ENCODE measurements at places on chromosomes 12 and 14.

DNA sequence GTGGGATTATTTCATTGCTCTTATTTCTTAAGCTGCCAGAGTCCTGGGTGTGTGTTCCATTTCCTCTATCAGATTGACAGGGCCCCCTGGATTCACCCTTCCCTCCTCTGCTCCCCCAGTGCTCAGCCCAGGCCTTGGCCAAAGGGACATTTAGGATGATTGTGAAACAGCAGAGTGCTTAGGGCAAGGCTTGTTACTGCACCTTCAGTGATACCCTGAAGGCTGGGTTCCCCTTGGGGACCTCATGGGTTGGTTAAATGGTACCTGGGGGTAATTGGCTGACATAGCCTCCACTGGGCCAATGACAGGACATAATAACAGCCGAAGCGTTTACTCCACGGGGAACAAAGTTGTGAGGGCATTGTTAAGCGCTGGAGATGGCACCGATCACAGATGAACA, 1.3 kb upstream of the KRT72 start:
- no peak for DNase-seq

DNA sequence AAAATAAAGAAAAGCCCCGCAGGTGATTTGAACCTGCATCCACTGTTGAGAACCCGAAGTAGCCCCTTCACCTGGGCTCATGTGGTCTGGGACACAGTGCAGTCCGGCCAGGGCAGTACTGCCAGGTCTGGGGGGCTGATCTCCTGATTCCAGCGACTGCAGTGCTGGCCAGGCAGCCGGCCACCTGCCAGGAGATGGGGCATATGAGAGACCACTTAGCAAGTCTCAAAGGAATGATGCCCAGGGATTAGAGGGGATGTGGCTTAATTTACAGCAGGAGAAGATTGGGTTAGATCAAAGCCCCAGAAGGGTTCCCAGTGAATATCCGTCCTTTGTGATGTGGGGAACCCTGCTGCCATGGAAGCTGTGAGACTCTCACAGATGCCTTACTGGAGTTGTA, 113.3 kb downstream of the PRMT8 start:
- no peak for DNase-seq

DNA sequence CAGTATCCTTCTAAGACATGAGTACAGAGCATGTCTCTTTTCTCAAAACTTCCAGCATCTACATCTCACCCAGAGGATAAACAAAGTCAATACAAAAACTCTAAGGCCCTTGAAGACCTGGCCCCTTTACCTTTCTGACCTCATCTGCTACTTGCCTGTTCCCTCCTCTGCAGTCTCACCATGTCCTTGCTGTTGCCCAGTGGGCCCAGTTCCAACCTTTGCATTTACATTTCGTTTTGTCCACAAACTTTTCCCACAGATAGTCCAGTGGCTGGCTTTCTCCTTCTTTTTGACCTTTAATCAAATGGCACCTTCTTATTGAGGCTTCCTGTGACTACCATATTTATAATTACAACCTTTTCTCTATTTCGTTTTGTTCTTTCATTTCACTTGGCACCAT, 1.6 kb downstream of the IRAK4 start:
- DNase-seq, result no peak

- no peak for DNase-seq
Measured at GRCh38 chr12:123058481-123058880, 78.0 kb downstream of the ARL6IP4 start.

DNA sequence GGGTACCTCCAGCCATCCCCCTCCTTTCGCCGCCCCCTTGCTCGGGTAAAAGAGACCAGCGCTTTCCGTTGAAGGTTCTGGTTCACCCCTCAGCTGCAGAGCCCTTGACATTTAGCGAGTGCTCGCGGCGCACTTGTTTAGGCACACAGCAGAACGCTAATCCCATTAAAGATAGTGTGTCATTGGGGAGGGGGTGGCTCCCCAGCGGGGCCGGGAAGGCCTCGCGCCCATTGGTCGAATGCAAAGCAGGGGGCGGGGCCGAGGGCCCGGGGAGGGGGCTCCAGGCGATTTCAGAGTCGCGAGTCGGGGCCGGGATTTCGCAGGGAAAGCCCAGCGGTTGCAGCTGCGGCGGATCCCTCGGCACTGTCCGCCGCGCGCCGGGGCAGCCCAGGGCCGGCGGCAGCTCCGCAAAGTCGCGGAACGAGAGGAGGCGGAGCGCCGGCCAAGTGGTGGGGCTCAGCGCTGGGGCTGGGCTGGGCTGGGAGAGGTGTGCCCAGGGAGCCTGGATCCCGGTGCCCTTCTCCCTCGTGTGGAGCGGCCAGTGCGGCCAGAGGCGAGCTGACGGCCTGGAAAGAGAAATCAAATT, 122.9 kb downstream of the TSPAN9 start:
- DNase-seq, result no peak

DNA sequence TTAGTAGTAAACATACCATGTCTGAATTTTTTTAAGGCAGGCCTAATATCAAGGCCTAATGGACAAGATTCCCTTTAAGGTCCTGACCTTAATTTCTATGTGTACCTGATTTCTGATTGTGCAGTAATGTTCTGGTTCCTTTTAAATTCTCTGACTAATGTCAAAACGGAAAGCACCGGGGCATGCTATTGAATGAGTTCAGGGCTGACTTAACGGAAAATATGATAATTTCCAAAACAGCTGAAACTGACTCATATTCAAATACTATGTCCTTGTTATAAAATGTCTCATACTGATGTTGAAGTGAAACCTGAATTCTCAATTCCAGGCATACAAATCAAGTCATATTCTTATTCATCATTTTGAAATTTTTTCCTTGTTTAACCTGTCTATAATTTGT, 6.7 kb downstream of the TAS2R43 start:
- DNase-seq, result no peak

DNA sequence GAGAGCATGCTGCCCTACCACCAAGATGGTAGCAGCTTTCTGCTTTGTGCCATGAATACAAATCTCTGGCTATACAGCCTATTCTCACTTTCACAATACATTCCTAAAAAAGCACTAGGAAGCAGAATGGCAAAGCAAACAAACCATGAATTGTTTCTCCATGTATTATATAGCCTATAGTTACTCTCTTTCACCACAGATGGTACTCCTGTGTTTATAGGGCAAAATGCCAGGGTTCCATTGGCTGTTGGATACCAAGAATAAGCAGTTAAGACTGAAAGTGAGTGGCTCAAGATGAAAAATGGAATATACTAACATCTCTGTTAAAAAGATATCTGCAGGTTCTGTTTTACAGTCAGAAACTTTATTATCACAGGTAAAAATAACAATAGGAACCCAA, 11.1 kb downstream of the ARF3 start:
- DNase-seq, result no peak

DNA sequence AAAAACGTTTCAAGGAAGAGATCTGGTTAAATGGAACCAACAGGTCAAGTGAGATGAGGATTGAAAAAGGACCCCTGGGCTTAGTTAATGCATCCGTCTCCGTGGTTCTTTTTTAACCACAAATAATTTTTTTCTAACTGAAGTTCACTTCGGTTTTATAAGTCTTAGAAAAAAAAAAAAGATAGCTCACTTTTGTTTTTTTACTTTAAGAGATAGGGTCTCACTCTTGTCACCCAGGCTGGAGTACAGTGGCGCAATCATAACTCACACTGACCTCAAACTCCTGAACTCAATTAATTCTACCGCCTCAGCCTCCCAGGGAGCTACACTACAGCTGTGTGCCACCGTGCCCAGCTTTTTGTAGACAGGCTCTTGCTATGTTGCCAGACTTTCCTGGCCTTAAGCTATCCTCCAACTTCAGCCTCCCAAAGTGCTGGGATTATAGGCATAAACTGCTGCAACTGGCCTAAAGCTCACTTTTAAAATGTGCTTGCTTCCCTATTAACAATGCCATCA, 11.8 kb downstream of the HNRNPC start:
- DNase-seq, result no peak

- DNase-seq, result no peak
Measured at GRCh38 chr12:666766-667308, 3.6 kb upstream of the NINJ2 start.

All from NK-92 treated with Interleukin-12 subunit alpha and Interleukin-12 subunit beta, amount 100 ng/mL, for 24 hours (cell line).